ENCODE measurements at places on chromosomes 12 and 14. TPM values are rescaled to one million over a fixed set of nuclear protein-coding genes. Genes with fewer than 3 reads are reported as not detected.

KITLG gene
- total RNA-seq, result 38.0 TPM

RTN1 gene
- 88.2 TPM for total RNA-seq

KRT81 gene
- total RNA-seq, result 0.22 TPM

GZMH gene
- total RNA-seq, result not detected

GAPDH gene
- 2,517 TPM for total RNA-seq

CLEC1B gene
- 1.5 TPM for total RNA-seq

MAP1LC3B2 gene
- 1.5 TPM for total RNA-seq

RNASE3 gene
- total RNA-seq, result not detected

JAG2 gene
- 22.8 TPM for total RNA-seq

LRP1-AS gene
- 3.4 TPM for total RNA-seq

CIT gene
- 21.7 TPM for total RNA-seq

PROX2 gene
- not detected for total RNA-seq

PMEL gene
- 363 TPM for total RNA-seq

KERA gene
- 52.3 TPM for total RNA-seq

SLC4A8 gene
- total RNA-seq, result 27.6 TPM

PRPF39 gene
- total RNA-seq, result 96.4 TPM

Data from camera-type eye (tissue), 1 donor.